ENCODE measurements at places on chromosomes 1 and 21.

DNA sequence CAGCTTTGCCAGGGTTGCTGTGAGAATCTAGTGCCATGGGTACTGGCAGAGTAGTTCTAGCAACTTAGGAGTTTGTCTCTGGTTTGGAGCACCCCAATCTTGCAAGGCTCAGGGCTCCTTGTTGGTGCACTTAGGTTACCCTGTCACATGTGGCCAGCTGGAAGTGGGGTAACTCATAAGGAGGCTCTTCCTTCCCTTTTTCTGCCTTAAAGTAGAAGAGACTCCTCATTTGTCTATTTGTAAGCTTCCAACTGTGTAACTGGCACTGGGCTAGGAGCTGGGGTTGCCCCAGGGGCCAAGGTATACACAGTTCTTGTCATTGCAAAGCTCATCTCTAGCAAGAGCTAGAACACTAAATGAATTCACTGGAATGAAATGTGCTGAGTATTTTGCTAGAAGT, 10.6 kb downstream of the MROH7 start:
- no peak for DNase-seq

GRCh38 chr1:231600458-231600976, 26.1 kb upstream of the DISC1 start:
- no peak for DNase-seq

DNA sequence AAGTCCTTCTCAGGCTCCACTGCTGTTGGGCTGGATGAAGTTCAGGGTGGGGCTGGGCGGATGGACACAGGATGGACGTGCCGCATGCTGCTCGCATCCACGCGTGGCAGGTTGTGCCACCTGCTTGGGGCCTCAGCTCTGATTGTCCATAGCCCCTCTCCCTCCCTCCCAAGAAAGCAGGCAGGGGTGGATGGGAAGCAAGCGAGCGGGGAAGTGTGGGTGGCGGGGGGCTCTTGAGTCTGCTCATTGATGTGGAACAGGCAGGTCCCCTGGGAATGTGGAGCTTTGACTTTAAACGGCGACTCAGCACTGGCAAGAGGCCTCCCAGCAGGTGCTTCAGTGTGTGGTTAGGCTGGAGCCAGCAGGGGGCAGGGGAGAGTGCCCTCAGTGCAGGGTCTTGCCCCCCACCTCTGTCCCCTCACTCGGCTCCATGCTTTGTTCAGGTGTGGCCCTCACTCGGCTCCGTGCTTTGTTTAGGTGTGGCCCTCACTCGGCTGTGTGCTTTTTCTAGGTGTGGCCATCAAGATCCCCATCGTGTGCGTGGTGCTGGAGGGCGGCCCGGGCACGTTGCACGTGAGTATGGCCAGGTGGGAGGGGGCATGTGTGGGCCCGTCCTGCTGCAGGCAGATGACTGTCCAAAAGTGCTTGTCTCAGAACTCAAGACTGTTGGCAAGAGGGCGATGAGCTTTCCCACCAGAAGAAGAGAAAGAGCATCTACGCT, 23.9 kb downstream of the TRPM2 start:
- no peak for DNase-seq

DNA sequence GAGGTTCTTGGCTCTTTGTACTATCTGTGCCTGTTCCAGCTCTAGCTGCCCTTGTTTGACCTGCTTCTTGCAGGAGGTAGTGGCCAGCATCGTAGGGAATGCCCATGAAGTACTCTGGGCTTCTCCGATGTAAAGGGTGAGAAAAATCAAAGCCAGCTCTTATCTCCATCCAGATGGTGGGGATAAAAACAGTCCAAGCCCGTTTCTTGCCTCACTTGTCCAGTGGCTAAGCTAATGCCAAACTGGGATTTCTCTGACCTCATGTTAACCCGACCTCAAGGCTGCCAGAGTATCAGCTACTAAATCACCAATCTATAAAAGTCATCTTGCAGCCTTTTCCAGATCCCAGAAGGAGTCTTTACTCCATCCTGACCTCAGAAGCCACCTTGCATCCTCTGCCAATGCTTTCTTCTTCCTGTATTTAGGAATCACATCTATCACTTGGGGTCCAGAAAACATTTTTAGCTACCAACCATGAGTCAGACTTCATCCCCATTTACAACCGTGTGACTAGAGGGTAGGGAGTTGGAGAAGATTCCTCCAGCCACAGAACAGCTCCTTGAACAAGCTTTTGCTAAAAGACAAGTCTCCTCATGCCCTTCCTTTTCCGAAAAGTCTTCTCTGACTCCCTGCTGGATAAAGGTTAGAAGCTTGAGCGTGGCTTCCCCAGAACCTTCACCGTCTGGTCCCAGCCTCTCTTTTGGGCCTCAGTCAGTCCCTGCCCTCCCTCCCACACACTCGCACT, 35.9 kb downstream of the KCNC4 start:
- no peak for DNase-seq

- no peak for DNase-seq
Measured at GRCh38 chr1:244181867-244182266, 130.8 kb downstream of the ZBTB18 start.

DNA sequence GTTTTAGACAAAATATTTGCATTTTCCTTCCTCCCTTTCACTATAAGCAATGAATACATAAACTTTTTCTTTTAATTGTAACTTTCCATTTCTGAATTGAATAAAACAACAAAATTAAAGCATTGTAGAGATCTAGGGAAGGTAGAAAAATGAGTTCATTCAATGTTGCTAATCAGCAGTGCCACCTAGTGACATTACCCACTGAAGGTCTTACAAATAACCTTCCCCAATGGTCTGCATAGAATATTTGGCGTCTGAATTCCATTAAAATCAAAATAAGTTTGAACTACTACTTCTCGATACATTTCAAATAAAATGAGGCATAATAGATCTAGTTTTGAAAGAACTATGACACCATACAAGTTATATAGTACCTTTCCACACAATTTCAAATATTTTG, 19.6 kb downstream of the FH start:
- DNase-seq: no peak

GRCh38 chr21:44335266-44336059, 3.7 kb downstream of the CFAP410 start:
- DNase-seq: no peak

DNA sequence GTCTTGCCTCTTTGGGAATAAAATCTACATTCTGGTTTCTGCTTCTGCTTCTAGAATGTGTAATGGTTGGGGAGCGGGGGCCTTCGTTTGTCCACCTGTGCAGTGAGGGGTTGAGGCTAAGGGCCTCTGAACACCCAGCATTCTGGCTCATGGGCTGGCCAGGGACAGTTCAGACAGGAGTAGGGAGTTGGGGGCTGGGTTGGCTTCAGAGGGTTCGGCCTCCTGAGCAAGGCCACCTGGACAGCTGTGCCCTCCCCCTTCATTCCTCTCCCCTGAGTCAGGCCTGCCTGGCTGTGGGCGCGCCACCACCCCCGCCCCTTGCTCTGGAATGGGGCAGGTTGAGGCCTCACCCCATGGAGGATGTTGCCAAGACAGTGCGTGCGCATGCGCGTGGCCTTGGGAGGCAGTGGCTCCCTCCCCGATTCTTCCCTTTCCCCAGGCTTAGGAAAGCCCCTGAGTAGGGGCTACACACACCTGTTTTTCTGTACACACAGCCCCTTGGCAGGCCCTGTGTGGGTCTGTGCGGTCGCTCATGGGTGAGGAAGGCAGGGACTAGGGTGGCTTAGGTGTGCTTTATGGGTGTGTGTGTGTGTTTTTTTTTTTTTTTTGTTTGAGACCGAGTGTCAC, 57.0 kb downstream of the YARS1 start:
- peak; percentile 57 for DNase-seq

- DNase-seq: no peak
Measured at GRCh38 chr1:165861911-165862310, 34.5 kb downstream of the UCK2 start.

GRCh38 chr1:6770751-6771440, 14.4 kb upstream of the CAMTA1 start:
- DNase-seq: no peak

- DNase-seq: no peak
Measured at GRCh38 chr1:41558761-41559171, 74.3 kb upstream of the EDN2 start.

DNA sequence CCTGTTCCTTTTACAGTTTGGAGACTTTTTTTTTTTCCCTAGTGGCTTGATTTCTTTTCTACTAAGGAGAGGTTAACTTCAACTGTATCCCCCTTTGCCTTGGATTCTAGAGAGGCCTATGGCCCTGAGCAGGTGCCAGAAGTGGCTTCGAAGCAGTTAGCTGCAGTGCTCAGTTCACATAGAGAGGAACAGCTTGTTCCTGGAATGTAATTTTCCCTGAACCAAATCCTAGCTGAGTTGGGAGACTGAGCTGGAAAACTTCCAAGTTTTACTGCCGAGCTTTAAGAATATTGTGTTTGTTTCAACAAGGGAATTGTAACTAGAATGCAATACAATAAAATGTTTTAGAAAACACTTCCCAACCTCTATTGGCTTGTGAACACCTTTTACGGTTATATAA, 17.5 kb downstream of the RD3 start:
- DNase-seq: no peak

DNA sequence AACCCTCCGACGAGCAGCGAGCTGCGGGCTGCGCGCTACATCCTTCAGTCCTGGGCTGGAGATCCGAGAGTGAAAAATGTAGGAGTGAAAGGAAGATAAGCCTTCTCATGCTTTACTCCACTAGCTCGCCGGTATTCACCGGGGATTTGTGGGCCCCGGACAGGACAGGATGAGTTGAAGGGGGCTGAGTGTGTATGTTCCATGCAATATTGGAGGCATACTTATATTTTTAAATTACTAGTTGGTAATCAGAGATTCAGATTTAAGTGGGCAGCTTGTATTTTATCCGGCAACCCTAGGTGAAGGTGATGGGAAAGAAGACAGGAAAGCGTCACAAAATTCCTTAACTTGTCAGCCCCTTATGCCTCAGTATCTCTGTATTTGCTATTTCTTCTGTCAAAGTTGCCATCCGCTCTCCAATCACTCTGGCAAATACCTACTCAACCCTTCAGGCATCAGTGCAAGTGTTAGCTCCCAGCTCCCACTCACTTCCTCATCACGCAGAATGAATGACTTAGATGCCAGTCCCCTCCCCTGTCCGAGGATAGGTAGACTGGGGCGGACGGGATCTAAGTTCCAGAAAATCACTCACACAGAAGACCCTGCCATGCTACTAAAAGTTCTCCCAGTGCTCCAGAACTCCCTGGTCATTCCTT, 503 bp upstream of the PIGM start:
- no peak for DNase-seq

GRCh38 chr1:106435269-106435668, 621.2 kb upstream of the PRMT6 start:
- no peak for DNase-seq

GRCh38 chr1:20409012-20409411, 77.0 kb downstream of the CAMK2N1 start:
- no peak for DNase-seq
